ENCODE measurements at places on chromosomes 7 and 10.

DNA sequence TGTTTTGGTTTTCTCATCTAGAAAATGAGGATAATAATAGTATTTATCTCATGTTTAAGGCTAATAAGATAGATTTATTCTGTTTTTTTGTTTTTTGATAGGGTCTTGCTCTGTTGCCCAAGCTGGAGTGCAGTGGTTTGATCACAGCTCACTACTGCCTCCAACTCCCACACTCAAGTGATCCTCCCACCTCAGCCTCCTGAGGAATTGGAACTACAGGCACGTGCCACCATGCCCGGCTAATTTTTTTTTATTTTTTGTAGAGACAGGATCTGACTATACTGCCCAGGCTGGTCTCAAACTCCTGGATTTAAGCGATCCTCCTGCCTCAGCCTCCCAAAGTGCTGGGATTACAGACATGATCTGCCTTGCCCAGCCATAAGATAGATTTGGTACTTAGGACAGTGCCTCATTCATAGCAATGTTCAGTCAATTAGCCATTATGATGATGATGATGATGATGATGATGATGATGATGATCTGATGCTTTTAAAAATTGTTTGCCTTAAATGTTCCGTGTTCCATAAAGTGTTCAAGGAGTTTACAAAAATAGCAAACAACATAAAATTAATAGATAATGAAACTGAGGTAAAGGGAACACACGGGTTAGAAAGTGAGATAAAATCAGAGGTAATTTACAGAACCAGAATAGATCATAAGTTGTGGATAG lies 4.6 kb downstream of the WIPF3 start:
- DNase-seq = no peak

DNA sequence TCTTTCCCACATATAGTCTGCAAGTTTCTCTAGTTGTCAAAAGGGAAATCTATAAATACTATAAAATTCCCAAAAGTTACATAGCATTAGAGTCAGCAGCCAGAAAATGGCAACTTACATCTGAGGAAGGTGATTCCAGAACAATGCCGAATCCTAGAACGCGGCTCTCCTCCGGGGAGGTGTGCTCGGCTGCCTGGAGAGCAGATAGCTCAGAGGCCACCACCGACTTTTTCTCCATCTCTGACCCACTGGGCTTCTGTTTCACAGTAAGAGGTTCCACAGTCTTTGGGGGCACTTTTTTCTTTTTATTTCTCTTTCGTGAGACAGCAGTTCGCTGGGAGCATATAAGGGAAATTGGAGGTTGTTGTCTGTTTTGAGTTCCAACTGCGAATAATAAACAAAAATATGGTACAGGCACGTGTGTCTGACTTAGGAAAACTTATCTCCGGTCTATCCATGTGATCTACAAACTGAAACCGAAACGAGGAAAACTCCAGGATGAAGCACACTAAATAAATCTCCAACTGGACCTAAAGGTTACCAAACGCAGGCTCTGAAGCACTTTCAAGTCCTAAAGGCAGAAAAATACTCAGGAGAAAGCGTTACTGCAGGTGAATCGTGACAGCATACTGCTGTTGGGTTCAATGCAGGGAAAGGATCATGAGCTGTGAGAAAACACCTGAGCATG lies 36.2 kb downstream of the BEND7 start:
- DNase-seq = no peak

DNA sequence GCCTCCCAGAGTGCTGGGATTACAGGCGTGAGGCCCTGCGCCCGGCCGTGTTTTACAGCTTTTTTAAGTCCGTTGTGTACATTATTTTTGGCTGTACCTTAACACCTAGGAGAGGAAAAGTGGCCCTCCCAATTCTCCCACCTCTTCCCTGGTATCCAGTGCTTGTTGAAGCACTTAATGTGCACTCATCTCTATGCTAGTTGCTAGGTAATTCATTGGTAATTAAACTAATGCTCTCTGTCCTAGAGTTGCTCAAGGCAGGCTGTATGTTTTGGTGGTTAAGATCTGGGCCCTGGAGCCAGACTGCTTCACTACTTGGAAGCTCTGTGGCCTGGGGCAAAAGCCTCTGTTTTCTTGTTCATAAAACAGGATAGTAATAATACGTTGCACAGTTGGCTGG lies 19.6 kb downstream of the AVPI1 start:
- no peak for DNase-seq

DNA sequence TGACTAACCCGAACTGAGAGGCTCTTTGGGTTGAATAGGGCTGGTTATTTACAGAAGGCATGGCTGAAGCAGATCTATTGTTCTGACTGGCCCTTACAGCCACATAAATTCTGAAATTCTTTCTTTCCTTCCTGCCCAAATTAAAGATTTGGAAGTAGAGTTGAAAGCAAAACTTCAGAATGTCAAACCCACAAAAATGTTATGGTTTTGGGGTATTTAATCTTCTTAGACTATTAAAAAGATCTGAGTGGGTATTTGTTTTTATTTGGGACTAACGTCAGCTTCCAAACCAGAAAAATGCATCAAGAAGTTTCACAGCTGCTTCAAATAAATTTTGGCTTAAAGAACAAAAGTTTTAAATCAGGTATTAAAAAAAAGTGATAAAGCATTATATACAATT lies 124.5 kb downstream of the AHR start:
- no peak for DNase-seq

- DNase-seq = peak; percentile 21
Observed at GRCh38 chr7:114663502-114663901, 248.9 kb downstream of the FOXP2 start.

GRCh38 chr7:106068538-106068961 lies 43.6 kb downstream of the SYPL1 start:
- DNase-seq = no peak

DNA sequence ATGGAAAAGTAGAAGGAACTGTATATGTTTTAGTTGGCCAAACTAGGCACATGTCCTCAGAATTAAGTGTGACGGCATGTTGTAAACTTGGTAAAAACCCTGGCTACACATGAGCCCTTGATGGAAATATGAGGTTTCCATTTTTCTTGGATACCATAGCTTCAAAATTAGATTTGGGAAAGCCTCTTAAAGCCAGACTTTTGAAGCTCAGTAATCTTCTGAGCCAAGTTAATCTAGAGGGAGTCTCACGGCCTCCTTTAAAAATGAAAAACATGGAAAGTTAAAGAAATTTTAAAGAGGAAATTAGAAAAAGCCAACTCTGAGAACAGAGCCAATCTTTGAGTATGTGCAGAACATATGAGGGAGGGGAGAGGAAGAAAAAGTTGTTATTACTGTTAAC lies 376.0 kb downstream of the CTNNA3 start:
- DNase-seq = no peak

- no peak for DNase-seq
Observed at GRCh38 chr10:69362471-69362954, 54.2 kb downstream of the TACR2 start.

- no peak for DNase-seq
Observed at GRCh38 chr7:151503902-151504714, 15.6 kb downstream of the RHEB start.

- no peak for DNase-seq
Observed at GRCh38 chr7:21167942-21168341, 259.9 kb upstream of the SP4 start.

GRCh38 chr10:70223728-70224127 lies 9.5 kb downstream of the PPA1 start:
- DNase-seq = no peak

DNA sequence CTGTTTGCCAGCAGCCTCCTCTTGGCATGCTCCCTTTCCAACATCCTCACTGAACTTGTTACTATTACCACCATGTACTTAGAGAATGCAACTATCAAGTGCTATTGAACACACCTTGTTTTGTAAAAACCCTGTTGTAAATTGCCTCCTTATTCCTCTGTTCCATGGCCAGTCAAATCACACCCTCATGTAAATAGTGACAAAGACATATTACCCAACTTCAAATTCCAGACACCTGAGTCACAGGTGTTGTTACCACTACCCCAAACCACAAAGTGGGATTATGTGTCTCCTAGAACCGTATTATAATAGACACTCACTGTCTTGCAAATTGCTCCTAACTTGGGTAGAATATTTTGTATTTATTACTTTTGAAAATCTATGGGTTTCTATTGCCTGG lies 263.2 kb upstream of the C7orf33 start:
- DNase-seq = no peak

GRCh38 chr10:114100848-114101741 lies 57.4 kb downstream of the ADRB1 start:
- no peak for DNase-seq

DNA sequence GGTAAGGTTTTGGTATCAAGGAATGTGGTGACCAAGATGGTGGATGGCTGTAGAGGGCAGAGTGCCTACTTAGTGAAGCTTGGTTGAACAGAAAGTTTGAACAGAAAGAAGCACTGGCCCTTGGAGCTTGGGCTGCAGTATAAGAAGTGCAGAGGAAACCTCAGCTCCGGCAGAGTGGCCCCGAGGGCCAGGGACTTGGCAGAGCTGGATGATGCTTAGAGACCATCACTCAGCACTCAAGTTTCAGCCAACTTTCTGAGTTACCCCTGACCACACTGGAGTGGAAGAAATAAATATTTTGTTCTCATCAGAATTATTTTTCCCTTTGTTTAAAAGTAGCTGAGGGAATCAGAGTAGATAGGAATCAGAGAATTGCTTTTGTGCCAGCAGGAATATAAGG lies 336.7 kb downstream of the C7orf25 start:
- DNase-seq = no peak

- DNase-seq = no peak
Observed at GRCh38 chr7:146378196-146378595, 261.6 kb downstream of the CNTNAP2 start.

GRCh38 chr10:103877861-103878260 lies 22.5 kb upstream of the SH3PXD2A start:
- no peak for DNase-seq

- no peak for DNase-seq
Observed at GRCh38 chr10:13414855-13415254, 66.8 kb upstream of the SEPHS1 start.

DNA sequence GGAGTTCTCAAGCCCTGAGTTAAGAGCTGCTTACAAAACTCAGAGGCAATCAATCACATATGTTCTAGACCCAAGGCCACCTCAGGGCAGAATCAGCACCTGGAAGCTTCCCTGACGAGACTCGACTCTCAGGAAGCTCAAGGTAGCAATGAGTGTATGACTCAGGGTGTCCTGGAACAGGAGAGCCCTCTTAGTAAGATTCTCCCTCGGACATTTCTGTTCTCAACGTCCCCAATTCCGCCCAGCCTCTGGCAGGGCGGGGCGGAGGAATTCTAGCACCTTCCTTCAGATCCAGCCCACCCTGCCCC lies 39.6 kb upstream of the PROSER2 start:
- DNase-seq = no peak

DNA sequence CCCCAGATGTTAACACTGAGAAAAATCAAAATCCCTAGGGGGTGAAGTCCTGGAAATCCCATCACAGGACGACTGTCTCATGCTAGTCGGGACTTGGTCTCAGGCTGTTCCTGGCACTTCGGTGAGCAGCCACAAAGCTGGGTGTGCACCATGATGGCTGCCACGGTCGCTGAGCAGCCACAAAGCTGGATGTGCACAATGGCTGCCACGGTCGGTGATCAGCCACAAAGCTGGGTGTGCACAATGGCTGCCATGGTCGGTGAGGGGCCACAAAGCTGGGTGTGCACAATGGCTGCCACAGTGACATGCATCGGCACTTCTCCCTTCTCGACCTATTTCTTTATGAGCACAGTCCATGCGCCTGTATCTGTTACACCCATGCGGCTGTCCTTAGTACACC lies 505.1 kb downstream of the TCERG1L start:
- DNase-seq = no peak

DNA sequence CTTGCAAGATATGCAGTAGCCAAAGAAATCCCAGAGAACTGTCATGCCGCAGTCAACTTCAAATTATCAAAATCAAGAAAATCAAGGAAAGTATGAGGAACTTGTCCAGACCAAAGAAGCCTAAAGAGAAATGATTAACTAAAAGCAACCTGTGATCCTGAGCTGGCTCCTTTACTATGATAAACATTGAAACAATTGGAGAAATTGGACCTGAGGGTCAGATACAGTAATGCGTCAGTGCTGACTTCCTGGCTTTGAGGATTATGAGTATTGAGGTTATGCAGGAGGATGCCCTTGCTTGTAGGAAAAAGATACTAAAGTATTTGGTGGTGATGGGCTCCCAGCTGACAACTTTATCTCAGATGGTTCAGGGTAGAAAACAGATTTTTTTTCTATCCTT lies 324.7 kb upstream of the AKR1E2 start:
- DNase-seq = no peak

DNA sequence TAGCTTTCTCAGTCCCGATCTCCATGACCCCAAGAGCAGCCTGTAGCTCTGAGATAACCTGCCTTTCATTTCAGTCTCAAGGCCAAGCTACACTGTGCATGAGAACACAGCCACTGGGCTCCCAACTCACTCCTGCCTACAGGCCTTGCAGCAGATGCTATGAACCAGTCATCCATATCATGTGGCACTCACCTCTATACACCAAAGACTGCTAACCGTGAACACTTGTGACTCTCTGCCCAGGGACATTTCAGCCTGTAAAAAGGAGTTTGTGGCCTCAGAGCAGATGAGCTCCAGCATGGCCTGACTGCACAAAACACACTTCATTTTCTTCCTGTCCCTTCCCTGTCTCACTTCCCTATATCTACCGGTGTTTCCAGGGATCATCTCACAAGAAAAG lies 56.9 kb upstream of the NPY start:
- DNase-seq = no peak

GRCh38 chr10:13938950-13939349 lies 352.2 kb downstream of the PRPF18 start:
- DNase-seq = no peak

- no peak for DNase-seq
Observed at GRCh38 chr10:33215635-33216034, 118.8 kb downstream of the NRP1 start.

GRCh38 chr10:73167458-73167782 lies 388 bp downstream of the ECD start:
- DNase-seq = no peak

- no peak for DNase-seq
Observed at GRCh38 chr7:157927313-157927925, 590.6 kb downstream of the DNAJB6 start.

- DNase-seq = peak; percentile 4
Observed at GRCh38 chr10:32190890-32191491, 134.8 kb upstream of the KIF5B start.

- DNase-seq = no peak
Observed at GRCh38 chr7:22551768-22552513, 52.0 kb upstream of the STEAP1B start.

DNA sequence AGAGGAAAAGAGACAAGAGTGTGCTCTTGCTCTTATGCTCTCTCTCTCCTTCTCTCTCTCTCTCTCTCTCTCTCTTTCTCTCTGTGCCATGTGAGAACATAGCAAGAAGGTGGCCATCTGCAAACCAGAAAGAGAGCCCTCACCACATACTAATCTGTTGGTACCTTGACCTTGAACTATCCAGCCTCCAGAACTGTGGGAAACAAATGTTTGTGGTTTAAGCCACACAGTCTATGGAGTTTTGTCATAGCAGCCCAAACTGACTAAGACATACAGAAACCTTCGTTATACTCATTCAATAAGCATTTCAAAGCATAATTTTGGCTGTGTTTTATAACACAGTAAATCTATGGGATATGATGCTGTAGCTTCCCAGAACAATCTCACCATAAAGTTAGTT lies 56.4 kb upstream of the PLPP4 start:
- DNase-seq = no peak

GRCh38 chr10:72096115-72097000 lies 8.0 kb upstream of the SPOCK2 start:
- DNase-seq = no peak

- no peak for DNase-seq
Observed at GRCh38 chr10:7417103-7417623, 6.3 kb upstream of the SFMBT2 start.
